Activated naive CD4-positive, alpha-beta T cell treated with anti-CD3 and anti-CD28 coated beads, Interleukin-2, amount 10 ng/mL, durations not matched to agents 7 days and 5 days (primary cell): ENCODE measurements at places on chromosomes 5 and 9.
A peak's percentile ranks its signal among the peaks of the same experiment; 100 is the strongest.

GRCh38 chr5:179840321-179840720 lies 18.3 kb downstream of the MRNIP start:
- DNase-seq, result no peak

GRCh38 chr5:1311439-1312055 lies 16.7 kb upstream of the TERT start:
- peak; percentile 17 for DNase-seq

DNA sequence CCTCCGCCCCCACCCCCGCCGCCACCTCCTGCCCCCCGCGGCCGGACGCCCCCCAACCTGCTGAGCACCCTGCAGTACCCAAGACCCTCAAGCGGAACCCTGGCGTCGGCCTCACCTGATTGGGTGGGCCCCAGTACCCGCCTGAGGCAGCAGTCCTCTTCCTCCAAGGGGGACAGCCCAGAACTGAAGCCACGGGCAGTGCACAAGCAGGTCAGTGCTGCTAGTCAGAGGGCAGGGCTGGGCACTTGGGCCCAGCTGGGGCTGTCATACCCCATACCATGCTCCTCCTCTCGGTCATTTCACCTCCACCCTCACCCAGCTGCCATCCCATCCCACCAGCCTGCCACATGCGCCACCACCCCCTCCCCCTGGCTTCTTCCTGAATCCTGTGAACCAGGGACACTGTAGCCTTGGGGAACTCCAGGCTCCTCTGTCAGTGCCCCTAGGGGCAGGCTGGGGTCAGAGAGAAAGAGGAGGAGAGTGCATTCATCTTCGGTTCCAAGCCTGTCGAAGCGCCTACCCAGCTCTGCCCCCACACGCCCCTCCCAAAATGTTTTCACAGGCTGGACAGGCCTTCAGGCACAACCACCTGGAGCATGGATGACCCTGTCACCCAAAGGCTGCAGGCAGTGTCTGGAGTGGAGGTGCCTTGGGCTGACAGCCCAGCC lies 122.0 kb downstream of the DAB2IP start:
- peak; percentile 17 for DNase-seq

DNA sequence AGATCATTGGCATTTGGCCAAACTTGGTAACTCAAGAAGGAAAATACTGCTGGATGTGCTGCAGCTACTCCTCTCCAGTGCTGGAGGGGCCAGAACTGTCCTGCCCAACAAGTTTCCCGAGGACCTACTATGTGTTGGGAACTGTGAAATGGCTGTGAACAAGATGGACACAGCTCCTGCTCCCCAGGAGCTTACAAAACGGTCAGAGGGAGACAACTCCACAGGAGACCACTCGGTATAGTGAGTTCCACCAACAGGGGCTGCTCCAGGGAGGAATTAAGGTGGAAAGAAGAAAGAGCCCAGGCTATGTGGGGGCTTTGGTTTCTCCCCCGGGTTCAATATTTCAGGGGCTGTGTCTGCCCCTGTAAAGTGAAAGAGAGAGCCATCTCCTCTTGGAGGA lies 78.8 kb downstream of the GNA14 start:
- no peak for DNase-seq

GRCh38 chr9:130890870-130891687 lies 5.5 kb downstream of the QRFP start:
- DNase-seq, result no peak

DNA sequence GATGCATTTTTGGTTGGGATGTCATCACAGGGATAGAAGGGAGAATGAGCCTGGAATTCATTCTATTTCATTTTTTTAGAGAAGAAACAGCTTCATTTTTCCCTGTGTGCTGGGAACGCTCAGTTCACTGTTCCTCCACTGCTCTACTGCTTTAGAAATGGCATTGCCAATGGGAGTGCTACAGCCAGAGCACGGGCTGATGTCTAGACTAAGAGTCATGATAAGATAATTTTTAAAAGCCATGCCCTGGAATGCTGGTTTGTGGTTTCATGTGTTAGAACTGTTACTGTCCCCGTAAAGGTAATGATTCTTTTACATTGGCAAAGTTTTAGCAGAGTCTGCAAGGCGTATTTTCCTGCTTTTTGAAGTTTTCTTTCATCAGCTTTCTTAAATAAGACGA lies 119.6 kb downstream of the SEMA6A start:
- DNase-seq, result no peak

GRCh38 chr5:59301727-59302126 lies 591.8 kb downstream of the PDE4D start:
- no peak for DNase-seq

- DNase-seq, result no peak
These were observed 10.9 kb downstream of the C5orf52 start for GRCh38 chr5:157682257-157682656.

DNA sequence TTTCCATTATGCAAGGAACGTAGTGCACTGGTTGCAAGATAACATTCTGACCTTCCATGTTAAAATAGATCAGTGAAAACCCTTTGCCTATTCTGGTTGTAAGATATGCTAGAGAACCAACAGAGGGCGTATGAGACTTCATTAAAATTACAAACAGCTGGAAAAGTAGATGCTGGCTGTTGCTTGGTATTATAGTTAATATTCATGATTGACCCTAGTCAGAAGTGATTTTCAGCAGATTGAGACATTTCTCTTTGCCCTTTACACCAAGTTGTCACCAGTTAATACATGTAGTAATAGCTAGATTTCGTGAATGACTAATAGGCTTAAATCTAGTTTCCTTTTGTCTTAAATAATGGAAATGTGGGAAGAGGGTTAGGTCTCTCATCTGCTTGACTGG lies 13.8 kb upstream of the FGF18 start:
- DNase-seq, result no peak

DNA sequence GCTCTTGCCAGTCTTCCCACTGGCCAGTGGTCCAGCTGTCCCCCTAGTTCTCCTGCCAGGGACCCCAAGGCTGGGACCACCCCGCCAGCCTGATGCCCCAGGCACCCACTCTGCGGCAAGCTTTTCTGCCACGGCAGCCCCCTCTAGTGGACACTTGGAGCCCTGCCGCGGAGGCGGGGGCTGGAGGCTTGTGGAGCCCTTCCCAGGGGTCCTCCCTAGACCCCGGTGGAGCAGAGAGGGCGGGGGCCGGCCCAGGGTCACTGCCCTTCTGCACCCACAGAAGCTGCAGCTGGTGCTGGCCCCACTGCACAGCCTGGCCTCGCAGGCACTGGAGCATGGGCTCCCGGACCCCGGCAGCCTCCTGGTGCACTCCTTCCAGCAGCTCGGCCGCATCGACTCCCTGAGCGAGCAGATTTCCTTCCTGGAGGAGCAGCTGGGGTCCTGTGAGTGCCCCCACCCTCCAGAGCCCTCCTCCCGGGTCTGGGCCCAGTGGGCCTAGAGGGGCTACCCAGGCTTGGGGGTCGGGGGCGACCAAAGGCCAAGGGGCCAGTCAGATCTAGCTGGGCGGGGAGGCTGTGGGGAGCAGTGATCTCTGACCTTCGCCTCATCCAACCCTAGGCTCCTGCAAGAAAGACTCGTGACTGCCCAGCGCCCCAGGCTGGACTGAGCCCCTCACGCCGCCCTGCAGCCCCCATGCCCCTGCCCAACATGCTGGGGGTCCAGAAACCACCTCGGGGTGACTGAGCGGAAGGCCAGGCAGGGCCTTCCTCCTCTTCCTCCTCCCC lies 9.1 kb downstream of the EGFL7 start:
- DNase-seq, result peak; percentile 58

GRCh38 chr5:151740958-151741373 lies 17.5 kb downstream of the ATOX1 start:
- no peak for DNase-seq

GRCh38 chr5:139374909-139375308 lies 8.2 kb downstream of the SLC23A1 start:
- no peak for DNase-seq

- no peak for DNase-seq
These were observed 69.0 kb downstream of the SECISBP2 start for GRCh38 chr9:89387197-89387849.

- DNase-seq, result no peak
These were observed 254.5 kb downstream of the PBX3 start for GRCh38 chr9:126001581-126002225.

DNA sequence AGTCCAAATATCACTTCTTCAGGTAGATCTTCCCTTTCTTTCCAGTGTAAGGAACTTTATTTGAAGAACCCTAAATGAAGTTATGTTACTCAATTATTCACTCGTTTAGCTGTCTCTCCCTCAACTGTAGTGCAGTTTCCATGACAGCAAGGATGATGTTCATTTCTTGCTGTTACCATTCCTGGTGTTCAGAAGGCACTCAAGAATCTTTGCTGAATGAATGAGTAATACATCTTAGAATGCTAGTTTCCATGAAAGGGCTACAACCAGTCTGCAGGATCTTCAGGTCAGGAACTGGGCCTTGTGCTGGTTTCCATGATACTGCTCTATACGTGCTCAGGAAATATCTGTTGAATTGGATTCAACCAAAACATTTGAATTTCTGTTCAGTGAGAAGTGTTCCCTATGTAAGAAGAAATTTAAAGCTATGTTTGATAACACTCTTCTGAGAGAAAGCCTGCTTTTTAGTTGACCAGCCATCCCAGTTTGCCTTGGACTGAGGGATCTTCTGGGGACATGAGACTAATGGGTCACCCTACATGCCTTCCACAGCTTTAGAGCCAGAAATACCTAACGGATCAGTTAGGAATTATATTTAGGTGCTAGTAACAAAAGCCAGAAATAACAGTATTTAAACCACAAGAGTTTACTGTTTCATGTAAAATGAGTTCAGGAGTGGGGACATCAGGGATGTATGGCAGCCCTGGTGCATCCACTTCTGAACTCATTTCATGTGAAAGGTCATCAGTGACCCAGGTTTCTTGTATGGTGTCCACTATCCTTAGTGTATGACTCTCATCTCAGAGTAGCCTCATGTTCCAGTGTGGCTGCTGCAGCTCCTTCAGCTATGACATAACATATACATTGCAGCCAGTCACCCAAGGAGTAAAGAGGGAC lies 500.1 kb upstream of the SGCD start:
- DNase-seq, result no peak

DNA sequence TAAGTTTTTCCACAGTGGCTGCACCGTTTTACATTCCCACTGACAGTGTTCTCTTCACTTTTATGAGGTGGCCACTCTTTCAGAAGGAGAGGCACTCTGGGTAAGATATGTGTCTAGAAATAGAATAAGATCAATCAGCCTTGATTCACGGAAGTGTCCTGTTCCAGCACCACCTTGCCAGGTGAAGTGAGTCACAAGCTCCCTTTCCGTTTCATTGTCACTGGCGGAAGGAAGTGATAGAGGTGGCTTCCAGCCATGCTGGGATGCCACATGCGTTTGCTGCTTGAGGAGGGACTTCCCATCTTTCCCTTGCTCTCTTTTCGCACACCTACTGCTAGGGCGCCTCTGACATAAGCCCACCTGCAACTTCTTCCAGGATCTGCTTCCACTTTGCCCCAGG lies 217.1 kb downstream of the PIK3R1 start:
- peak; percentile 24 for DNase-seq
